ENCODE measurements at places on chromosomes 12 and 14.

- DNase-seq, result peak; percentile 23
Measured at GRCh38 chr12:65415826-65416225, 137.3 kb downstream of the MSRB3 start.

- DNase-seq, result no peak
Measured at GRCh38 chr14:71418532-71419245, 511.4 kb downstream of the PCNX1 start.

- DNase-seq, result no peak
Measured at GRCh38 chr12:2555487-2556082, 239.2 kb upstream of the FKBP4 start.

GRCh38 chr14:64704743-64705380 is 638 bp downstream of the PLEKHG3 start:
- no peak for DNase-seq

DNA sequence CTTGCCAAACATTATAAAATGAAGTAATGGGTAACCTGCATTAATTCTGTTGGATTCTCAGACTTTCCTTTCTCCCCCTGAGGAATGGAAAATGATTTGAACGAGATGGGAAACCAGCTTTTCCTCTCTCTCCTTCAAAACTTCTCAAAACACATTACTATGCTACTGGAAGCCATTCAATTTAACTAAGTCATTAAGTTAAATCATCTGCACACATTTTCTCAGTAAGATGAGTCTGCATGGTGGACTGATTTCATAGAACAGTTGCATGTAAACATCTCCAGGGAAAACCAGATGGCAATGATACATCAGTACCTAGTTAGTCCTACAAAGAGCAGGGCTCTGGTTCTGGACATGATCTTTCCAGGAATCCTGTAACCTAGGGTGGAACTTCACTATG is 59.9 kb downstream of the BMP4 start:
- peak; percentile 76 for DNase-seq

DNA sequence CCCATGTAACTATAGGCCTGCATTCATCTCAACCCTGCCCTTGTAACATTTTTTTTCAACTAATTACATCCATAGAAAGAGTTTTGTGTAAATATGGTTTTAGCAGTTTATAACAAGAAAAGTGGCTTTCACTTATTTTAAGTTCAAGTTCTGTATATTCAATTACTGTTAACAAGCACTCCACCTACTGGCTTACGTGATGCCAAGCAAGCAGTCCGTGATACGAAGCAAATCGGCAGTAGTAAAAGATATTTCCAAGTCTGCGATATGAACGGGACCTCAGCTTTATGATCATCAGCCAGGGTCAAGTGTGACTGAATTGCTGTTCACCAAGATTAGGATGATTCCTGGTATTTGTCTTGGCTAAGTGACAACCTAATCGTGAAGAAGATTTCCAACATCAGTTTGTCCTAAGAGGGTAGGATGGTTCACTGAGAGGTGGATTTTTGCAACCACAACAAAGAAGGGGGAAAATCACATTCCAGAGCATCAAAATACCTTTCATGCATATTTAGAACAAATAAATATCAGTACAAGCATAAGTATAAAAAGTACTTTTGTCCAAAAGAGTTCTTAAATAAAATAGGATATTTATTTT is 456.2 kb downstream of the FOXG1 start:
- DNase-seq, result peak; percentile 81

GRCh38 chr14:39664646-39665045 is 232.4 kb upstream of the FBXO33 start:
- no peak for DNase-seq

GRCh38 chr12:131056626-131057025 is 102.9 kb downstream of the ADGRD1 start:
- DNase-seq, result no peak

DNA sequence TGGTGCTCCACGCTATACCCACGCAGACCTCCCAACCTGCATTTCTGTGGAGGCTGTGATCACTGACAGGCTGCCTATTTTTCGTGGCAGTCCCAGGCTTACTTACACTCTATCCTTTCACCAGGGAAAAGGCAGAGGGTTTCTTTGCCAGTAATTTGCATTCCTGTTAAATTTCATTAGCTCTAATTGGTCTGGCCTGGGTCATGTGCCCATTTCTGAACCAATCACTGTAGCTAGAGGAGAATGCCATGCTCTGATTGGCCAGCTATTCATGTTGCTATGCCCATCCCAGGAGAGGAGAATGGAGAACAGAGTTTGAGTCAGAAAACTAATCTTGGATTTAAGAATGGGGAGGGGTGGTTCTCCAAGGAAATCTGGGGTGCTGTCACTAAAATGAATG is 43.2 kb upstream of the TUNAR start:
- no peak for DNase-seq

- peak; percentile 13 for DNase-seq
Measured at GRCh38 chr12:132561427-132562156, 48.8 kb downstream of the LRCOL1 start.

- peak; percentile 51 for DNase-seq
Measured at GRCh38 chr12:121955258-121956237, 37.2 kb downstream of the CFAP251 start.

GRCh38 chr12:121304306-121304705 is 7.8 kb upstream of the CAMKK2 start:
- DNase-seq, result no peak

DNA sequence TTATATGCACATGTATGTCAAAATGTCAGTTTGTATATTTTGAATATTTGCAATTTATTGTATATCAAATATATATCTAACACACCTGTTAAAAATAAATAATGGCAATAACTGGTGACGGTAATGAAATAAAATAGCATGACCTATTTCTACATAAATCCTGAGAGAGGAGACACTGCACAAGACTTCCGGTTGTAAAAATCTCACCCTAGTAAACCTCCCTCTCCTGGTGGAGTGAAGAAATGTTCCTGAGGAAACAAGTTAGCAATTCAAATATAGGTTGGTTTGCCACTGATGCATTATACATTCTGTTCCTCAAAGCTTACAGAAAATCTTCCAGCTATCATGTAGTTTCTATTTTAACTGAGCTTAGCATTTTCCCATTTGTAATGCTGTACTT is 166.1 kb upstream of the SYT10 start:
- DNase-seq, result peak; percentile 2

DNA sequence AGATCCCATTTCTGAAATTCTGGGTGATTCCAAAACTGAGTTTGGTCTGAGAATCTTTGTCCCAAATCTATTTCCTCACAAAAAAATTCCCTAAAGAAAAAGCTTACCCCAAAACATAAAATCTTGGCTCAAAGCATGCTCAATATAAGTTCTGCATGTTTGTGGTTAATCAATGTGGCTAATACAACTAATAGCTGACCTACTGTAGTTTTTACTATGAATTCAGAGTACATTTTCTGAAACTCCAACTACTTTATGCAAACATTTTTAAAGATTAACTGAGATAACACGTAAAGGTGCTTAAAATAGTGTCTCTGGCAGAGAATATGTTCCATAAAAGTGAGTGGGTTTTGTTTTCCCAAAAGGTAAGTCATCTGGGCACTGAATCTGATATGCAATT is 133.1 kb downstream of the MED13L start:
- DNase-seq, result no peak

GRCh38 chr14:73764406-73765280 is 50.5 kb upstream of the PNMA1 start:
- peak; percentile 25 for DNase-seq

- no peak for DNase-seq
Measured at GRCh38 chr14:36619853-36620252, 37.4 kb upstream of the NKX2-8 start.

GRCh38 chr12:83114966-83115365 is 428.3 kb downstream of the TMTC2 start:
- no peak for DNase-seq

DNA sequence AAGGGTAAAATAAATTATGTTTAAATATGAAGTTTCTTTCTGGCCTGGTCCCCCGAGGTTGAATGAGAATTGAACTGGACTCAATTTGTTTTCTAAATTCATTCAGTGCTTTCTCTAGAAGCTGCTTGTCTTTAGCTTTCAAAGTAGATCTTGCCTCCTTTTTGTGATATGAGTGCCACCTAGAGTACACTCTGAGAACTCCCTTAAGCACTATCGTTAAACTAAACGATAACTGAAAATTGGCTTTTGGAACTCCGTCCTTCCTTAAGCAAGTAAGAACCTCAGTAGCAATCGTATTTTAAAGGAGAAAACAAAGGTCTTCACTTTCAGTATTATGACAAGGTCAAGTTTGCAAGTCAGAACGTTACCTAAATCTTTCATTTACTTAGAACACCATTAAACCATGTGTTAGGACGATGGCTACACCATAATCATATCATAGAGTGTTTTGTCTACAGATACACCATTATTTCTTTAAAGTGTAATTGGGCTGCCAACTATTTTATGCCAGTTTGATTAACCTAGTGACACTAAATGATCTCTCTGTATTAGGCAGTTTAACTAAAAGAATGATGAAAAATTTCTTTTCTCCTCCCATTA is 364.8 kb downstream of the SNAPC1 start:
- DNase-seq, result peak; percentile 63

DNA sequence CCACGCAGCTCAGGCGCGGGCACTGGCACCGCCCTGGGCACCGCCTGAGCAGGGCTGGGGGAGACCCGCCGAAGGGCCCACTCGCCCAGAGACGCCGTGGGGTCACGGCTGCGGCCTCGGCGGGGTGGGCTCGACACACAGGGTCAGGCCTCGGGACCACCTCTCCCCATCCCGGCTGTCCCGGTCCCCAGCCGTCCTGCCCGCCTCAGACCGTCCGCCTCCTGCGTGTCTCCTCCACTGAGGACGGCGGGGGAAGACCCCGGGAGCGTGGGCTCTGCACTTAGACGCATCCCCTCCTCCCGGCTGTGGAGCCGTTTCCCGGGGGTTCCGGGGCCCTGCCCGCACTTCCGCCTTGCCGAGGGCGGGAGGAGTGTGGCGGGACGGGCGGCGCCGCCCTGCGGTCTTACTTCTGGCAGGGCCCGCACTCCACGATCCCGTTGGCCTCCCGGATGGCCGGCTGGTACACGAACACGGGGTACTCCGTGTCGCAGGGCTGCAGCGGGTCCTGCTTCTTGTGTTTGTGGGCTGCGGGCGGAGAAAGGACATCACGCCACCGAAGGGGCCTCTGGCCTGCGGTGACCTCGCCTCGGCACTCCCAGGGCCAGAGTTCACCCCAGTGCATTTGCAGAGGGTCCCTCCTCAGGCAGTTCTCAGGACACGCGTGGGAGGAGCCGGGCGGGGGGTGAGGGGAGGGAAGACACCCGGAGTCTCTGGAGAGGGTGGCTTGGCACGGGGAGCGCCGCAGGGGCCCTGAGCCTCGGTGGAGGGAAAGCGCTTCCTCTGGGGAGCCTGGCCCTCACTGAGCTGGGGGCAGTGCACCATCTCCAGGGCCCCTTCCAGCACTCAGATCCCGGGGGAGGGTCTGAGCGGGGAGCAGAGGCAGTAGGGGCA is 23.1 kb upstream of the LRTM2 start:
- DNase-seq, result peak; percentile 10

GRCh38 chr12:61138415-61138759 is 1121.8 kb upstream of the USP15 start:
- no peak for DNase-seq

DNA sequence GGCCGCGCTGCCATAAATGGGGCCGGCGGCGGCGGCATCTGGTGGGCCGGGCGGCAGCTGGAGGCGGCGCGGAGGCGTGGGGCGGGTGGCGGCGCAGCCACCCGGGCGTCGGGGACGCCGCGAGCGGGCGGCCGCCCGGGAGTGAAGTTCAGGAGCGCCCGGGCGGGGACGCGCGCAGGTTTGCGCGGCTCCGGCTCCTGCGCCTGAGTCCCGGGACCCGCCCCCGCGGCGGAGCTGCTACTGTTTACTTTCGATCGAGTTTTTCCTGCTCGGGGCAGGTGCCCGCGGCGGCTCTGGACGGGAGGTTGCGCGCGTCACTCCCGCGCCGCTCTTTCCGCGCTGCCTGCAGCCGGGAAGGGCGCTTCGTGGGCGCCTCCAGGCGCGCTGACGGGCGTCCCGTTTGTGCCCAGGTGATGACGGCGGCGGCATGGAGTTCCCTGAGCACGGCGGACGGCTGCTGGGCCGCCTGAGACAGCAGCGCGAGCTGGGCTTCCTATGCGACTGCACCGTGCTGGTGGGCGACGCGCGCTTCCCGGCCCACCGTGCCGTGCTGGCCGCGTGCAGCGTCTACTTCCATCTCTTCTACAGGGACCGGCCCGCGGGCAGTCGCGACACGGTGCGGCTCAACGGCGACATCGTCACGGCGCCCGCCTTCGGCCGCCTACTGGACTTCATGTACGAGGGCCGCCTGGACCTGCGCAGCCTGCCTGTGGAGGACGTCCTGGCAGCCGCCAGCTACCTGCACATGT is at the start of gene ZBTB42:
Gene ZBTB42, plus strand, starts transcription at position 331 of the 749 bp plus-strand sequence. Its CDS starts 97 bp downstream, at position 428.
- DNase-seq, result no peak

- DNase-seq, result no peak
Measured at GRCh38 chr14:72451054-72451972, 442.6 kb downstream of the DPF3 start.

DNA sequence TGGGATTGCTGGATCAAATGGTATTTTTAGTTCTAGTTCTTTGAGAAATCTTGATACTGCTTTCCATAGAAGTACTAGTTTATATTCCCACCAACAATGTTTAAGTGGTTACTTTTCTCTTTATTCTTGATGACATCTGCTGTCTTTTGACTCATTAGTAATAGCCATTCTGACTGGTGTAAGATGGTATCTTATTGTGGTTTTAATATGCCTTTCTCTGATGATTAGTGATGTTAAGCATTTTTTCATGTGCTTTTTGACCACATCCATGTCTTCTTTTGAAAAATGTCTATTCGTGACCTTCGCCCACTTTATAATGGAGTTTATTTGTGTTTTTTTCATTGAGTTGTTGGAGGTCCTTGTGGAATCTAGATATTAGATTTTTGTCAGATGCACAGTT is 865.7 kb downstream of the SLC6A15 start:
- peak; percentile 47 for DNase-seq

GRCh38 chr12:88684610-88685009 is 104.3 kb upstream of the KITLG start:
- DNase-seq, result no peak

GRCh38 chr12:85448548-85449139 is 168.6 kb downstream of the ALX1 start:
- DNase-seq, result peak; percentile 15

GRCh38 chr12:91926848-91927247 is 218.8 kb downstream of the BTG1 start:
- peak; percentile 75 for DNase-seq

GRCh38 chr12:110546339-110546738 is 36.8 kb downstream of the PPTC7 start:
- DNase-seq, result peak; percentile 96

GRCh38 chr12:19744705-19745218 is 305.5 kb downstream of the AEBP2 start:
- DNase-seq, result peak; percentile 69

DNA sequence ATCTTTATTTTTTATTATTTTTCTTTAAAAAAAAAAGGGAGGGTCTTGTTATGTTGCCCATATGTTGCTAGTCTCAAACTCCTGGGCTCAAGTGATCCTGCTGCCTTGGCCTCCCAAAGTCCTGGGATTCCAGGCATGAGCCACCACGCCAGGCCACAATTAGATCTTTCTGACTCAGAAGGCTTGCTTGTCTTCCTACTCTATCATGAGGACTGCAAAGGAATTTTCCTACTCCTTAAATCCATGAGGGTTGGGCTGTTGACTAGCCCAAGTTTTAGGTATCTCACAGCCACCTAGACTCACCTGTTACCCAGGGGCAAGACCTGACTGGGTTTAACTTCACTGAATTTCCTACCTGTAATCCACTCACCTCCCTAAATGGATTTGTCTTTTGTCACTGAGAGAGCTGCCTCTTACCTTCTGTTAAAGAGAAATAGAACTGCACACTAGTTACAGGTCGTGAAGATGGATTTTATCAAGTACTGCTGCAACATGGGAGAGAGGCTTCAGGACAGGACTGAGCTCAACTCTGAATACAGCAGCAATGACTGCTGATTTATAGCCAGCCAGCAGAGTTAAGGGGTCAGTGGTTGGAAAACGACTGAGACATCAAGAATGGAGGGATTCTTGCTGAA is 72.3 kb downstream of the B4GALNT3 start:
- no peak for DNase-seq
